Mesothelial cell of epicardium (in vitro differentiated cells): ENCODE measurements at places on chromosomes 16 and 17.

DNA sequence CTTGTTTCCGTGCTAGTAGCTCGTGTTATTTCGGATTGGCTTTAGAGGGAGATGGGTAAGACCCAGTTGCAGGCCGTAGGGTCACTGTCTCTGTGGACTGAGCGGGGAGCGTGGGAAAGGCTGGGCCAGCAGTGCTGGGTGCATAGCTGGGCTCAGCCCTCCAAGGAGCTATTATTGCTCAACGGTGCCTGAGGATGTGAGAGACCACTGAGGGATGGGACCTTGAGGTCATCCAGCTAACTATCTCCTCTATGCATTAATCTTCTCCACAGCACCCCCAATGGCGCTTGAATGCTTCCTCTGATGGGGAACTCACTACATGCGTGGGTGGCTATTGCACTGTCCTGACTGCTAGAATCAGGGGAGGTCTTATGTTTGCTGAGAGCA lies 126.1 kb upstream of the FOXF1 start:
- peaks cover 2% of the 10 kb centered on the region for H3K36me3 ChIP-seq
- no peak for DNase-seq
- peaks cover 11% of the 10 kb centered on the region for H3K4me1 ChIP-seq
- H3K27me3 ChIP-seq: peaks cover 7% of the 10 kb centered on the region

- H3K27ac ChIP-seq: no peak overlapping the region
- H3K36me3 ChIP-seq: no peaks in the 10 kb centered on the region
- no peak for DNase-seq
- H3K4me1 ChIP-seq: no peaks in the 10 kb centered on the region
- peaks cover 8% of the 10 kb centered on the region for H3K27me3 ChIP-seq
- no peak overlapping the region for H3K4me3 ChIP-seq
Measured at GRCh38 chr16:21194771-21195301, 16.5 kb downstream of the ZP2 start.

DNA sequence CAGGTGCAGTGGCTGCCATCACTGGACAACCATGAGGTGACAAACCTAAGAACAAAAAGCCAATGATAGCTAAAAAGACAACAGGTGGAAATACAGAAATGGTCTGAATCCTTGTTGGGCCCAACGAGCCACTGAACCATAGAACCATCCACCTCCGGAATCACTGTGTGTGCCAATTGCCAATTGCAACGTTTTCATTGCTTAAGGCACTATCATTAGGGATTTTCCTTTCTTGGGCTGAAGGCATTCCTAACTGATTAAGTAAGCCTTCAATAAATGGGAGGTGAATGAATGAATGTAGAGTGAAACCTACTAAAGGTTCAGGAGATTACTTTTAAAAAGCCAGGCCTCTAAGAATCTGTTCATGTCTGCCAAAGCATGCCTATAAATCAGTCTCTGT lies 3.6 kb downstream of the USP31 start:
- no peak overlapping the region for H3K4me3 ChIP-seq
- no peaks in the 10 kb centered on the region for H3K27me3 ChIP-seq
- H3K4me1 ChIP-seq: peaks cover 37% of the 10 kb centered on the region
- no peak for DNase-seq
- H3K36me3 ChIP-seq: no peaks in the 10 kb centered on the region

DNA sequence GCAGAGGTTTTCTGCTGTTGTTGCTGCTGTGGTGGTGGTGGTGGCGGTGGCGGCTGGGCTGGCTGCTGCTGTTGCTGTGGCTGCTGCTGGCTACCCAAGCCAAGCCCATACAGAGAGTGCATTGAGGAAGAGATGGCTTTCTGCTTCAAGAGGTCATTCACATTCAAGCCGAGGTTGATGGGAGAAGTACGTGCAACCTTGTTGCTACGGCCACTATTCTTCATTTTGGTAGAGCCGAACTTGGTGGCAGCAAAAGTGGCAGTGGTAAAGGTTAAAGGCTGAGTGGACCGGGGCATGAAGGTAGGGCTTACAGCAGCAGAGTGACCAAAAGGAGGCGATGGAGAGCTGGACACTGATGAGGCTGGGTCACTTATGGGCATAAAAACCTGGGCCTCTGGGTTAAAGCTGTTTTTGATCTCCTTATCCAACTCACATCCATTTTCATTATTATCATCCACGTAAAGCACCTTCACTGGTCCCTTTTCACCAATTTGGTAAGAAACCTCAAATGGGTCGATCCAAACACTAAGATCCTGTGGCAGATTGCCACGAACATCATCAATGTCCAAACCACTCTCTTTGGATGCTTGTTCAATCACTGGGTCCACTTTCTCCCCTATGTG lies 2.8 kb downstream of the TOB1 start:
- no peak for DNase-seq
- H3K4me3 ChIP-seq: peak overlapping the region; percentile 91
- H3K36me3 ChIP-seq: peaks cover 3% of the 10 kb centered on the region
- peaks cover 41% of the 10 kb centered on the region for H3K4me1 ChIP-seq
- H3K27me3 ChIP-seq: no peaks in the 10 kb centered on the region

DNA sequence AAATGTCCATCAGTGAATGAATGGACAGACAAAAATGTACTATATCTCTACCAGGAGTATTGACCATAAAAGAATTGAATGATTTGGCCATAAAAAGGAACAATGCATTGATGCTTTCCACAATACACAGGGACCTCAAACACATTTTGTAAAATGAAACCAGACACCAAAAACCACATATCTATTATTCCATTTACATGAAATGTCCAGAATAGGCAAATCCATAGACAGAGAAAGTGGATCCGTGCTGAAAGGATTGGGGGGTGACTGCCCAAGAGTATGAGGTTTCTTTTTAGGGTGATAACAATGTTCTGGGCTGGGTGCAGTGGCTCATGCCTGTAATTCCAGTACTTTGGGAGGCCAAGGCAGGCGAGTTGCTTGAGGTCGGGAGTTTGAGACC lies 6.9 kb upstream of the LITAF start:
- no peaks in the 10 kb centered on the region for H3K27me3 ChIP-seq
- H3K27ac ChIP-seq: no peak overlapping the region
- peaks cover 27% of the 10 kb centered on the region for H3K4me1 ChIP-seq
- no peak for DNase-seq
- no peaks in the 10 kb centered on the region for H3K36me3 ChIP-seq

GRCh38 chr17:60563743-60564142 lies 36.2 kb upstream of the PPM1D start:
- no peak overlapping the region for H3K27ac ChIP-seq
- no peak for DNase-seq
- no peaks in the 10 kb centered on the region for H3K27me3 ChIP-seq
- no peak overlapping the region for H3K4me3 ChIP-seq

GRCh38 chr17:12637015-12637414 lies 28.7 kb upstream of the MYOCD start:
- no peak overlapping the region for H3K27ac ChIP-seq
- no peak overlapping the region for H3K4me3 ChIP-seq
- H3K36me3 ChIP-seq: no peaks in the 10 kb centered on the region
- no peak for DNase-seq
- peaks cover 9% of the 10 kb centered on the region for H3K4me1 ChIP-seq

- no peaks in the 10 kb centered on the region for H3K27me3 ChIP-seq
- peaks cover 17% of the 10 kb centered on the region for H3K4me1 ChIP-seq
- H3K36me3 ChIP-seq: peaks cover 24% of the 10 kb centered on the region
- no peak for DNase-seq
- no peak overlapping the region for H3K4me3 ChIP-seq
Measured at GRCh38 chr16:53817812-53818550, 114.0 kb downstream of the FTO start.

- peak overlapping the region; percentile 82 for H3K4me3 ChIP-seq
- no peak for DNase-seq
- peaks cover 16% of the 10 kb centered on the region for H3K36me3 ChIP-seq
Measured at GRCh38 chr17:75109046-75109406, 743 bp upstream of the ARMC7 start.

GRCh38 chr16:48420437-48420836 lies 35.2 kb upstream of the SIAH1 start:
- no peak for DNase-seq
- H3K36me3 ChIP-seq: no peaks in the 10 kb centered on the region
- no peaks in the 10 kb centered on the region for H3K27me3 ChIP-seq

GRCh38 chr16:87734644-87735043 lies 31.1 kb downstream of the KLHDC4 start:
- H3K27ac ChIP-seq: no peak overlapping the region
- H3K4me3 ChIP-seq: no peak overlapping the region
- DNase-seq: no peak
- no peaks in the 10 kb centered on the region for H3K27me3 ChIP-seq

- H3K36me3 ChIP-seq: no peaks in the 10 kb centered on the region
- no peaks in the 10 kb centered on the region for H3K27me3 ChIP-seq
- no peak for DNase-seq
- H3K27ac ChIP-seq: no peak overlapping the region
- no peak overlapping the region for H3K4me3 ChIP-seq
Measured at GRCh38 chr17:57077000-57077399, 8.0 kb upstream of the AKAP1 start.
